ENCODE measurements at places on chromosomes 1 and 21.

DNA sequence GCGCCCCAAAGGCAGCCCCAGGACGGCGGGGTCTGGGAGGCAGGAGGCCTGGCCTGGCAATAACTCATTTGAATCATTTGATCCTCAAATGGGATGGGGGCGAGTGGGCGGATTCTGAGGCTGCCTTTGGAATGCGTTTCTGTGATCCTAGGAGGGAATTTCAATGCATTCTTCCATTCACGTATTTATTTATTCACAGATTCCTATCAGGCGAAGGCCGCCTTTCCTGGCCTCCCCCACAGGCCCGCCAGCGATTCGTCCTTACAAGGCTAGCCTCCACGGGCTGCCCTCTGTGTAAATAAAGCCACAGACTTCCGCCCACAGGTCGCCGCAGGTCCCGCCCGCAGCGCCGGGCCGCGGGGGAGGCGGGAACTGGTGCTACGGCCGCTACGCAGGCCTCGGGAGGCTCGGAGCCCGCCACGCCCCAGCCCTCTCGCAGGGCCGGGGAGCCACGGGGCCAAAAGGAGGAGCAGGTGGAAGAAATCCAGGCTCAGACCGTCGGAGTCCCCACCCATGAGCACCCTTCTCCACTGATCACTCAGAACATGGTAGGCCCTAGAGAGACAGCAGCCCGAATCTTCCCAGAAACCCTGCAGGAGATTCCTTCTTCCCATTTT, 31.3 kb upstream of the JUN start:
- peak; percentile 90 for DNase-seq

DNA sequence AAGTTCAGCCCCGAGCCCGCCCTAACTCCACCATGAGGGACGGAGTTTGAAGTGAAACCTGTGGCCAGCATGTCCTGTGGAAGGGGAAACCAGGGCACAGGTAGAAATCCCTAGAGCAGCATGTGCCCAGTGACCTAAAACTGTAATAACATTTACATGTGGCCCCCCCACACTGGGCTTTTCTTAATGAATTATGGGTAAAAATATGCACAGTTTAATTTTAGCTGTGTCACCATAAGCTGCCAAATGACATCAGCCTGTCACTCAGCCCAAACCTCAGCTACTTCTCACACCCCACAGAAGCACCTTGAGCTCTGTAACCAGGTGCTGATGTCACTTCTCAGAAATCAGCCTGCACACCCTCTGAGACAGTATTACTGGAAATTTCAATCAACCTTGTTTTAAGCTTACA, 50.0 kb upstream of the SLC19A1 start:
- DNase-seq, result no peak

GRCh38 chr21:34177919-34178567, 104.7 kb downstream of the MRPS6 start:
- no peak for DNase-seq

- DNase-seq, result no peak
Measured at GRCh38 chr1:36585569-36586548, 103.1 kb upstream of the CSF3R start.

DNA sequence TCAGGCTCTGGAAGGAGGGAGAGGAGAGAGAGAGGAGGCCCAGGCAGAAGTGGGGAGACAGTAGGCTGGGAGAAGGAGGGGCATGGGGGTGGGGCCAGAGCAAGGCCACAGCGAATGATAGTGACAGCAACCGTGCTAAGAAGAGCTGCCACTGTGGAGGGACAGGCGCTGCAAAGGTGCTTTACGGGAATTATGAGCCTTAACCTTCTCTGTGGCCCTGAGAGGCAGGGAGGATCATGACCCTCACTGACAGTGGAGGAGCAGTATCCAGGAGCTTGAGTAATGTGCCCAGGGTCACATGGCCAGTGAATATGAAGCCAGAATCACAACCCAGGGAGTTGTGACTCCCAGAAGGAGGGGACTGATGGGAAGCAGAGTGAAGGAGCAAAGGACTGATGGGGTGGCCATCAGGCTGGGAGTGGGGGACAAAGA, 53.4 kb upstream of the RPL11 start:
- DNase-seq, result no peak

DNA sequence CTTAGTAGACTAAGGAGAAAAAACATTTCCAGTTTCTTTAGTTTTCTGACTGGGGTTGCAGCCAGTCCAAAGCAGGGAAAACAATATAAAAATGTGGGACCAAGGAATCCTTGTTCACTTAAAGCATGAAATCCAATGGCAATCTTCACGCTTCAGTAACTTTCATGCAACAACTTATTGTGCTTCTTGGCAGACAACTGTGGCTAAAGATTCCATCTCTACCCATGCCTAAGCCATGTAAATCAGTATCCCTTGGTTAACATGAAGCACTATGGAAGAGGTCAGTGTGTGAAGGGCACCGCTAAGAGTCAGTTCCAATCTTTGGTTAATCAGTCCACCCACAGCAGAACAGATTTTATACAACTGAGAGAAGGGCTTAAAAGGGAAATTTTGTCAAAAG, 201.8 kb upstream of the GREM2 start:
- no peak for DNase-seq

DNA sequence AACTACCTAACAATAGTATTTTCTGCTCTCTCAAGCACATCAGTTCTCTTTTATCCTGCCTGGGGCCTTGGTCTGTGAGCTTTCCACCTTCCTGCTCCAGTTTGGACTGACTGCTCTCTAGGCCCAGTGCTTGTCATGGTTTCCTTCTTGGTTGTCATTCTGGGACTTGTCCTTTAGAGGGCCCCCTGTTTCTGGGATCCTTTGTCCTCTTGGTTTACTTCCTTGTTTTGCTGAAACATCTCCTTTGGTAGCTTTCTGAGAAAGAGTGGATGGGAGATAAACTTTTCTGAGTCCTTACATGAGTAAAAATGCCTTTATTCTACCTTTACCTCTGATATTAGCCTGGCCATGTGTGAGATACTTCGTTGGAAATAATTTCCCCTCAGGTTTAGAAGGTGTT, 4.7 kb downstream of the SLC1A7 start:
- no peak for DNase-seq

GRCh38 chr1:200951016-200951415, 56.3 kb downstream of the INAVA start:
- peak; percentile 58 for DNase-seq

- DNase-seq, result peak; percentile 57
Measured at GRCh38 chr21:14923468-14923867, 141.3 kb downstream of the NRIP1 start.

- no peak for DNase-seq
Measured at GRCh38 chr1:211648980-211649934, 26.2 kb downstream of the NEK2 start.

GRCh38 chr1:208924928-208925327, 658.6 kb upstream of the CAMK1G start:
- DNase-seq, result no peak

DNA sequence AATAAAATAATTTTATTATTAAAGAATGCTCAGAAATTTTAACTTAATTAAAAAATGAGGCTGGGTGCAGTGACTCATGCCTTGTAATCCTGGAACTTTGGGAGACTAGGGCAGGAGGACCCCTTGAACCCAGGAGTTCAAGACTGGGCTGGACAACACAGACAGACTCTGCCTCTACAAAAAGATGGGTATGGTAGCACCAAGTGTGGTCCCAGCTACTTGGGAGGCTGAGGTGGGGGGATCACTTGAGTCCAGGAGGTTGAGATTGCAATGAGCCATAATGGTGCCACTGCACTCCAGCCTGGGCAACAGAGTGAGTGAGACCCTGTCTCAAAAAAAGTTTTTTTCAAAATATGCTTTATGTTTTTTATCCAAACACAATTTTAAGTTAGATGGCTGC, 25.3 kb downstream of the TMED5 start:
- no peak for DNase-seq

GRCh38 chr1:45753248-45754037, 3.0 kb upstream of the IPP start:
- no peak for DNase-seq

GRCh38 chr21:10273196-10273595, 248.2 kb upstream of the TPTE start:
- DNase-seq, result no peak

GRCh38 chr1:199247891-199248290, 609.1 kb downstream of the PTPRC start:
- DNase-seq, result no peak

DNA sequence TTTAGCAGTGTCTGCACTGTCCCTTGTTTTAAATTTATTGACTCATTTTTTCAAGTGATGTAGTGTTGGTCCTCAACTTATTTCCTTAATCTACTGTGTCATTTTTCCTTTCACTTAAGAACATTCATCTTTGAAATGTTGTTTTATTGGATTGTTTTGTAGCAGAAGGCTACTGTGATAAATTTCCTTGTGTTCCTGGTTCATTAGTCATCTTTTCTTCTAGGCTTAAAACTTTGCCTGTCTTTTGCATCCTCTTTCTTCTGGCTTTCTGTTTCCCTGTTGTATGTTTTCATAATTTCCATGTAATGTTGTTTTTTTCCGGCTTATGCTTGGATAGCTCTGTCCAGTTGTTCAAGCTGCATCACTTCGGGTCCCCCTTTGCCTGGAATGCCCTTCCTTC, 61.9 kb downstream of the UBE2T start:
- DNase-seq, result peak; percentile 21

DNA sequence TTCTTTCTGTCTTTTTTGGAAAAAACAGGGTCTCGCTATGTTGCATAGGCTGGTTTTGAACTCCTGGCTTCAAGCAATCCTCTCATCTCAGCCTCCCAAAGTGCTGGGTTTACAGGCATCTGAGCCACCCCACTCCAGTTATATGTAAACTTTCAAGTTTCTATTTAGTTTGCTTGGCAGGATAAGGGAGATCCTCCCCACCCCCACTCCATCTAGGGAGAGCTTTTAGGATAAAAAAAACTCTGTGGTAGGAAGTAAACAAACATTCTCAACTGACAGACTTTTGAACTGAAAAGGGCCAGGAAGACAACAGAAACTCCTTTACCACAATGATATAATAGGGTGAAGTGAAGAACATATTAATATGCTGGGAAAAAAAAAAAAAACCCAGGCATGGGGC, 41.0 kb upstream of the ZNF326 start:
- DNase-seq, result no peak

GRCh38 chr1:147377263-147378246, 135.1 kb downstream of the CHD1L start:
- no peak for DNase-seq

GRCh38 chr1:156995412-156995811, 50.1 kb downstream of the ARHGEF11 start:
- DNase-seq, result no peak

DNA sequence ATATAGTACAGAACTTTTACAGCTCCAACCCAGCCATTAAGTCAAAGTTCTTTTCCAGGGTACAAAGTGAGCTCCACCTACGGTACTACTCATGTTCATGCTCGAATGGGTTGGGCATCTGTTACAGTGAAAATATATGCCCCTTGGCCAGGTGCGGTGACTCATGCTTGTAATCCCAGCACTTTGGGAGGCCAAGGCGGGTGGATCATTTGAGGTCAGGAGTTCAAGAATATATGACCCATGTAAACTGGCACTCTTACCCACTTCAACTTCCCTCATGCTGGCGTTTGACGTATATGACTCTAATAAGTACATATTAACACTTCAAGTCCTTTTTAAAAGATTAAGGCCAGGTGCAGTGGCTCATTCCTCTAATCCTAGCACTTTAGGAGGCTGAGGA, 71.3 kb upstream of the PKN2 start:
- DNase-seq, result no peak

DNA sequence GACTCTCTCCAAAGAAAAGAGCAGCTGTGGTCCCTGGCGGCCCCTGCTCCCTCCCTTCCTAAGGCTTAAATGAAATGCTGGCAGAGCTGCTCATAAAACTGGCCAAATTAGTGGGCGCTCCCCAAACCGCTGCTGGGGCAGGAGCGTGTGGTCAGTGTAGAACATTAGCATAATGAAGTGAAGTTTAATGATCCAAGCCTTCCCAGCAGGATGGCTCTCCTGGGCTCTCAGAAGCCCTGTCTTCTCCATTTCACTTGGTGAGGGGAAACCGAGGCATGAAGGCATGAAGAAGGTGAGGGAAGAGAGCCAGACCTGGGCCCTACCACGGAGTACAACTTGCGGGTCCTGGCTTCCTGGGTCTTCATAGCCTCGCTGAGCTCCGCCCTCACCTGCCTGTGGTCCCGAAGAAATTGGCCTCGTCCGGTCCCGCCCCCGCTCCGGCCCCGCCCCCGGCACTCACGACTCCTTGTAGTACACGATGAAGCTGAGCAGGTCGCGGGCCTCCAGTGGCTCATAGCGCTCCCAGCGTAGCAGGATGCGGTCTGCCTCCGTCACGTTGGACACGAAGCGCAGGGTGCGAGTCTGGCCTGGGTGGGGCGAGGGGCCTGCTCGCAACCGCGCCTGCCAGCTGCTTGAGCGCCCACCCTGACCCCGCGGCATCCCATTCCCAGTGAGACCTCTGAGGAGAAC, 10.3 kb downstream of the INSRR start:
- DNase-seq, result no peak

- DNase-seq, result no peak
Measured at GRCh38 chr21:44013380-44014088, 1.4 kb downstream of the TRAPPC10 start.

GRCh38 chr1:14113841-14114567, 414.0 kb downstream of the PRDM2 start:
- no peak for DNase-seq

DNA sequence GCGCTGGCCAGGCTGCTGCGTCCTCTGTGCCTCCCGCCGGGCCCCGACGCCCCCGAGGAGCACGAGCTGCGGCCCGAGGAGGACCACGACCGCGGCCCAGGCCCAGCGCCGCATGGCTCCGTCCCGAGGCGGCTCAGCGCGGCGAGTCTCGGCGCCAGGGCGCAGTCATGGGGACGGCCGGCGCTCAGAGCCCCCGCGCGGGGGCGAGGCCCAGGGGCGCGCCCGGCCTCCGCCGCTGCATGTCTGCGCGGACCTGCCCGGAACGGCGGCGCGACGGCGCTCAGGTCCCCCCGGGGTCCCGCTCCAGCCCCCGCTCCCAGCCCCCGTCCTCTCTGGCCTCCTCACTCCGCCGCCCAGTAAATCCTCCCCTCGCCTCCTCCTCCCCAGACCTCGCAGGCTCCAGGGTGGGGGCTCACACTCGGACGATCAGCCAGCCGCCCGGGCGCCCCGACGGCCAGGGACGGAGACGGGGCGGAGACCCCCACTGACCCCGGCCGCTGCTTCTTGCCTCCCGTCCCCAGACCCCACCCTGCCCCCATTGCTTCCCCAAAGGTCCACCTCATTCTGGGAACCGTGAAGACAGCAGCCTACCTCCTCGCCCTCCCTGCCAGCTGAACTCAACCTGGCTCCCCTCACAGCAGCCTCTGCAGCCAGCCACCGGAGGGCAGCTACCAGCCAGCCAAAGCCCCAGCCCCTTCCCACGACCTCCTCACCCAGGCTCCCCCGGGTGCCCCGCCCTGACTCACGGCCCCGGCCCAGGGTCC, at the start of gene C1QTNF12:
C1QTNF12 (minus strand) TSS at position 146 of the 764 bp plus-strand sequence; CDS start at position 114, 32 bp downstream.
- DNase-seq, result no peak

DNA sequence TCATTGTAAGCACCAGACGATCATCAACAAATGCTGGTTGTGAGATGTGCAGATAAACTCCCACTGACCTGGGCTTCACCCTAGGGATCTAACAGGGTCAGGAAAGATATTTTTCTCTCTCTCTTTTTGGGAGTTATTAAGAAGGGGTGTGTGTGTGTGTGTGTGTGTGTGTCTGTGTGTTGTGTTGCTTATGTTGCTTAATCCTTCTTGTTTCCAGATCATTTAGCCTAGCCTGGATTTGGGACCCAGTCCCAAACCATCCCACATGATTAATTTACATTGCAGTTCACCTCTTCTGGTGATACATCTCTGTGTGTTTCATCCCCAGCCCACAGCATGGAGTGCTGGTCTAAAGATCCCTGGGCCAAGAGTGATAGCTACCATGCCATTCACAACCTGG, 122.8 kb upstream of the IPO9 start:
- DNase-seq, result no peak

- peak; percentile 90 for DNase-seq
Measured at GRCh38 chr1:221439008-221439746, 302.7 kb downstream of the DUSP10 start.

- no peak for DNase-seq
Measured at GRCh38 chr21:38777531-38777930, 28.2 kb upstream of the ETS2 start.

Measured in HFFc6 (cell line).